Naive thymus-derived CD4-positive, alpha-beta T cell (primary cell): ENCODE measurements at places on chromosomes 2 and 18. TPM values are rescaled to one million over a fixed set of nuclear protein-coding genes. Genes with fewer than 3 reads are reported as not detected.

The CRYGC gene
- polyA plus RNA-seq, result not detected

The OTOS gene
- not detected for polyA plus RNA-seq

The CDK15 gene
- not detected for polyA plus RNA-seq

The TTR gene
- polyA plus RNA-seq, result not detected

The NPHP1 gene
- 0.54 TPM for polyA plus RNA-seq

The NCKAP5 gene
- not detected for polyA plus RNA-seq

The LBX2 gene
- not detected for polyA plus RNA-seq

The RPL31 gene
- polyA plus RNA-seq, result 8,686 TPM

The UPP2 gene
- polyA plus RNA-seq, result not detected

The FOXI3 gene
- polyA plus RNA-seq, result not detected

The HDLBP gene
- polyA plus RNA-seq, result 71.8 TPM

The MAPK4 gene
- not detected for polyA plus RNA-seq

The SLC16A14 gene
- 0.14 TPM for polyA plus RNA-seq

The CD226 gene
- 30.9 TPM for polyA plus RNA-seq

The DCDC2C gene
- polyA plus RNA-seq, result not detected

The NYAP2 gene
- not detected for polyA plus RNA-seq

The PRSS56 gene
- not detected for polyA plus RNA-seq

The TUBA3E gene
- polyA plus RNA-seq, result not detected

The C2orf92 gene
- polyA plus RNA-seq, result 0.66 TPM

The TMEFF2 gene
- not detected for polyA plus RNA-seq

The GRB14 gene
- polyA plus RNA-seq, result not detected

The ANKRD30BL gene
- polyA plus RNA-seq, result not detected

The FBLN7 gene
- polyA plus RNA-seq, result 29.0 TPM

The MC2R gene
- polyA plus RNA-seq, result not detected

The MPHOSPH10 gene
- 24.4 TPM for polyA plus RNA-seq

The LHCGR gene
- polyA plus RNA-seq, result not detected

The TYMS gene
- polyA plus RNA-seq, result not detected

The RSAD2 gene
- 15.0 TPM for polyA plus RNA-seq

The SERPINB11 gene
- not detected for polyA plus RNA-seq

The OSBPL6 gene
- polyA plus RNA-seq, result not detected

The DTNB gene
- 24.4 TPM for polyA plus RNA-seq

The CNRIP1 gene
- polyA plus RNA-seq, result not detected

The RAMP1 gene
- 0.52 TPM for polyA plus RNA-seq
